SHP77 (cell line): ENCODE measurements at places on chromosomes 5 and 9.

DNA sequence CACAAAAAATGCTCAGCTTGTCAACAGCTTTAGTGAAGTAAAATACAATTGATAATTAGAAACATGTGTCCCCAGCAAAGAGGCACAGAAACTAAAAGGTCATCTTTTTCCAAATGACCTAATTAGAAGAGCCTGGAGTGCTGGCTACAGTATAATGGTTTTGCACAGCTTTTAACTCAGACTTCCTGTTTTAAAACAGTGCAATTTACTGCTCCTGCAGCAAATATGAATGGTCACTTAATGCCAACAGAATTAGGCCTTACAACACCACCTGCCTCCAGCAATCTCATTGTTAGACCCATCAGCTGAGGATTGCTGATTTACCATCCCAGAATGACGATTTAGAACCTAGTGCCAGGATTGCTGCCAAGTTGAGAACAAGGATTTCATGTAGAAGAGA, 239.3 kb downstream of the CETN3 start:
- DNase-seq = no peak

DNA sequence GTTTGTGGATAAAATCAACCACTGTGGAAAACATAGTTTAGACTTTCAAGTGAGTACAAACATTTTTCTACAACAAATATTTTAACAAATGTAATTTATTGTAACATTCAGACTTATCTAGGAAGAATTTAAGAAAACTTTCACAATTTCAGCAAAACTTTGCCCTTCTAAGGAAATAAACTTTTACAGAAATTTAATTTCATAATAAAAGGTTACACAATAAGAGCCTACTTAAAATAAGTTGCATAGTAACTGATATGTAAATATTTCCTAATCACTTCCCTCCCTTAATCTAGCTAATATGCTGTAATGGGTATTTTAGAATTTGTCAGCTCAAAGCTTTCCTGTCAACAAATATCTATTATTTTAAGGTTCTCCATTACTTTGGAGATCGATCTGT, 1899.9 kb downstream of the MAT2B start:
- DNase-seq = no peak

GRCh38 chr5:97568382-97568781, 385.3 kb upstream of the RIOK2 start:
- DNase-seq = no peak

GRCh38 chr5:124474528-124475215, 271.8 kb downstream of the ZNF608 start:
- no peak for DNase-seq

GRCh38 chr5:74766418-74766848, 484 bp downstream of the GFM2 start:
- peak; percentile 24 for DNase-seq

GRCh38 chr5:68283766-68284165, 68.2 kb downstream of the PIK3R1 start:
- DNase-seq = no peak
